Spinal cord (tissue), 10 donors: ENCODE measurements at places on chromosomes 1 and 21. TPM values are rescaled to one million over a fixed set of nuclear protein-coding genes. Genes with fewer than 3 reads are reported as not detected.

OR2L5 gene
- total RNA-seq = 0.17 TPM

TRPM2 gene
- total RNA-seq = 4.0 TPM

HSD3B1 gene
- 0.61 TPM for total RNA-seq

DYNLT4 gene
- total RNA-seq = 4.0 TPM

ARHGEF10L gene
- total RNA-seq = 27.4 TPM
